NCI-H1694 treated with DMSO at 0.1 percent for 48 hours (cell line): ENCODE measurements at places on chromosomes 4 and X.

- DNase-seq, result no peak
Observed at GRCh38 chrX:38400389-38400910, 48.0 kb downstream of the OTC start.

- DNase-seq, result peak; percentile 5
Observed at GRCh38 chrX:22021751-22022324, 10.3 kb upstream of the PHEX start.

- no peak for DNase-seq
Observed at GRCh38 chr4:40183615-40184411, 13.0 kb upstream of the RHOH start.

DNA sequence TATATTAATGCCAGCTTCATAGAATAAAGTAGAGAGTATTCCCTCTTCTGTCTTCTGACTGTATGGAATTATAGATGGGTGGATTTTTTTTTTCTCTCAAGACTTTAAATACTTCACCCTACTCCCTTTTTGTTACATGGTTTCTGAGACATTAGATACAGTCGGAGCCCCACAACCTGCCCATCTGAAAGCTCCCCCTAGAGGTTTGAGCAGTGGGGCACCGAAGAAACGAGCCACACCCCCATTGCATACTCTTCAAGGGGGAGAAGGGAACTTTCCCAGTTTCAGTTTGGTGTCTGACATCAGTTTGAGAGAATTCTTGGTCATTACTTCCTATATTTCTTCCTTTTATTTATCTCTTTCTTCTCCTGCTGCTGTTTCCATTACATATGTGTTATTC is 437.6 kb upstream of the AGA start:
- DNase-seq, result no peak

DNA sequence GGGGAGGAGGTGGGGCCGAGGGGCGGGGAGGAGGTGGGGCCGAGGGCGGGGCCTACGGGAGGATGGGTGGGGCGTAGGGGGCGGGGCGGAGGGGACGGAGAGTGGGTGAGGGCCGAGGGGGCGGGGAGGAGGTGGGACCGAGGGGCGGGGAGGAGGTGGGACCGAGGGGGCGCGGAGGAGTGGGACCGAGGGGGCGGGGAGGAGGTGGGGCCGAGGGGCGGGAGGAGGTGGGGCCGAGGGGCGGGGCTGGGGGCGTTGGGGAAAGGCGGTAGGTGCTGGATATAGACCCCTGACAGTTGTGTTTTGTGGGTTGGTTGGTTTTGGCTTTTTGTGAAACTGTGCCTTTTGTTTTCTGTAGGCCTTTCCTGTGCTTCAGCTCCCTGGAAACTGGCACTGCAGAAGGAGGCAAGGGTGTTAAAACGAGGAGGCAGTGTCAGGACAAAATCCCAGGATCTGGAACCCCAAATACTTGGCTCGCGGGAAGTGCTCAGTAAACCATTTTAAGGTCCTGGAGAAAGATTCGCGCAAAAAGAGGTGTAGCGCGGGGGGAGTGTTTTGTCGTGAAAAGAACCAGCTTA is 580 bp upstream of the MMGT1 start:
- peak; percentile 29 for DNase-seq

GRCh38 chr4:139973015-139973414 is 181.0 kb downstream of the MAML3 start:
- no peak for DNase-seq

DNA sequence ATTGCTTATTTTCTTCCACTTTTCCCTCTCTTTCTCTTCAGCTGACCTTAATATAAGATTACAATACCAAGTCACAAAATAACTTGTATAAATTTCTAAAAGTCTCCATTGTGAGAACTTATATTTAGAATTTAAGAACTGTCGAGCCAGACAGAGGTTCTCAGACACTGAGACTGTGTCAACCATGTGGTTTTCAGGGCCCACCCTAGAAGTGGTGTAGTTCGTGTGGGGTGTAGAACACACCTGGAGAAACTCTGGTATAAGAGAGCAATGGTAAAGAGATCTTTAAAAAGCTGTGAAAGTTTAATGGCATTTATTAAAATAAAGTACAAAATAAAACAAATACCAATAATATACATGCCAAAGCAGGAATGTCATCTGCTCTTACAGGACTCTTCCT is 19.7 kb downstream of the CPEB2 start:
- no peak for DNase-seq

DNA sequence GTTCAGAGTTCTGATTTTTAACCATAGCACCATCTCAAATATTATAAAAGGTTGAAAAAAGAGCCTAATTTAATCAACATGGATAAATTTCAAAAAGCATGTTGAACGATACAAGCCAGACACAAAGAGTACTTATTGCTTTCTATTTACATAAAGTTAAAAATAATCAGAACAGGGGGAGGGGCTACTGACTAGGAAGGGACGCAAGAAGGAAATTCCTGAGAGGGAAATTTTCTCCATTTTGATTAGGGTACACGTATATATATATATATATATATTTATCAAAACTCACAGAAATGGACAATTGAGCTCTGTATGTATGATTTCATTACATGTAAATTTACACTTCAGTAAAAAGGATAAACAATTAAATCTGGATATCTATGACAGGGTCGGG is 482 bp upstream of the MBTPS2 start:
- no peak for DNase-seq

DNA sequence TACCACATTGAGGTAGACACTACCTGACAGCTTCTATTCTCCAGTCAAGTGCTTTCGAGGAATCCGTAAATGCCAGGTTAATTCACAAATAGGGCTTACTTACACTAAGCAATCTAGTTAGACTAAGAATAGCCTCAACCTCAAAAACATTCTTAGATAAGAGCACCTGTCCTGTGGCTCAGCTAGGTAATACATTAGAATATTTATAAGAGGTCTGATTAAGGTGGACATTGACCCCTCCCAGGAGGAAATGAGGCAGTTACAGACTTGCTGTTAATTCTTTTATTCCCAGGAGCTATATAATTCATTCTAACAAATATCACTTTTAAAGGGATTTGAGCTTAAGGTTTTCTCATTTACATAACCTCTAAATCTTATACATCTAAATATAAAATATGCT is 758.1 kb downstream of the GRID2 start:
- DNase-seq, result no peak

- no peak for DNase-seq
Observed at GRCh38 chr4:161382655-161383054, 781.1 kb downstream of the FSTL5 start.

DNA sequence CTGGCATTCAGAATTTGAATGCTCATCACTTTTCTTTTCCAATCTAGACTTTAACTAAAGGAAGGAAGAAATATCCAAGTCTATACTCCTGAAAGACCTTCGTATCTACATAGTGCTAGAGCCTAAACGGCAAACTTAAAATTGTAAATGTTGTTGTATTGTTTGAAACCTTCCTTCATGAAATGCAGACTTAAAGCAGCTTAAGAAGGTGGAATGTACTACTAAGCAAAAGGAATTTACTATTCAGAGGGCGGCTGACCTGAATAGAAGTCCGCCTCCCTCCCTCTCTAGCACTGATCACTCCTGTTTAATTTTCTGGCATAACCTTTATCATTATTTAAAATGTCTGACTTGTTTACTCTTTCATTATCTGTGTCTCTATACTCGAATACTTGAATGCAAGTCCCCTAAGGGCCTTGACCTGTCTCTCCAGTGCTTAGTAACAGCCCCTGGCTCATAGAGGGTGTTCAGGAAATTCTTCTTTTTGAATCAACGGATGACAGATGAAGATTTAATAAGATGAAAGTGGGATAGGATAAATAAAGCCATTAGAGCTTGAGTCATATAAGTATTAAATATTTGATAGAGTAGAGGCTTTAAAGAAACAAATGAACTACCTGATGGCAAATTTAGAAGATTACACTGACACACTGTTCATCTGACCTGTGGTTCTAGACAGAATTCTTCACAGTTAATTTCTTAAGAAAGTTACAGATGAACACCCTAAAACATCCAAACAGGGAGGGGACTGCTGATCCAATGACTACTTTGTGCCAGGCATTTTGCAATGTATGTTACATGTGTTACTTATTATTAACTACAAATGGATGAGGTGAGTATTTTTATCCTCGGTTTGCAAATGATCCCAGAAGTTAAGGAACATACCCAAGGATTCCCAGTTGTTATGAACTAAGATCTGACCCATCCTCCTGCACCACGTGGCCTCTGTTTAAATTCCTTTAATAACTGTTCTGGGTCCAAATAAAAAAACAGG is 20.2 kb upstream of the RBPJ start:
- no peak for DNase-seq
